Activated naive CD4-positive, alpha-beta T cell (primary cell): ENCODE measurements at places on chromosomes 12 and 14.

- no peak for DNase-seq
Measured at GRCh38 chr12:71315328-71315985, 124.1 kb upstream of the LGR5 start.

GRCh38 chr12:27193854-27194544 is 50.1 kb upstream of the STK38L start:
- DNase-seq, result no peak

- no peak for DNase-seq
Measured at GRCh38 chr12:100858656-100859055, 64.1 kb downstream of the ANO4 start.

DNA sequence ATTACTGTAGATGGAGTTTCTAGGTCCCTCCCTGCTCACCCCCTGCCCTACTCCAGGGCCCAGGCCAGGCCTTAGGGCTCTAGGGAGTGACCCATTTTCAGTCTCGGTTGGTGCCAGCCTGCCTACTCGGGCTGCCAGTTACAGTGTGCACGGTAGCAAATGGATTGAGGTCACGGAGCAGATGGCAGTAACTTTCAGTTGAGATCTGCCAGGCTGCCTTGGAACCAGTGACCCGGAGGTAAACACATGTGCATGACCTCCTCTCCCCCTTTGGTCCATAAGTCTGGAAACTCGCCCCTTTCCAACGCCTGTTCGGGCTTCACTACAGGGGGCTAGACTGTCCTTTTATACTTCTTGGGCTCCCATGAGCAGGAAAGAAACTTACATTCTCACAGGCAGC is 139.7 kb upstream of the TBX3 start:
- DNase-seq, result no peak

GRCh38 chr12:49422114-49422513 is 54.9 kb downstream of the SPATS2 start:
- DNase-seq, result no peak

DNA sequence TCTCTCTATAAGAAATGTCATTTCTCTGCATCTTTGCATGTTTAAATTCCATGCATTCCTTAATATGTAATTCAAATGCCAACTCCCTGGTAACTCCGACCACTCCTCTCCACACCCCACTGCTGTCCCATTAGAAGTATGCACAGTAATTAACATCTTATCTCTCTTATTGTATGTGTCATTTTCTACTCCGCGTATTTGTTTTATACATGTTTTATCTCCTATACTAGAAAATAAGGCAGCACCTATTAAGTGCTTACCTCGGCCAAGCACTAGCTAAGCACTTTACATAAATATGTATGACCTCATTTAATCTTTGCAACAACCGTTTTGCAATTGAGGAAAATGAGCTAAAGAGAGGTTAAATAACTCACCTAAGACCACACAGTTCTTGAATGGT is 469.8 kb downstream of the BCAT1 start:
- no peak for DNase-seq

- DNase-seq, result no peak
Measured at GRCh38 chr12:61739925-61740324, 520.3 kb upstream of the USP15 start.

DNA sequence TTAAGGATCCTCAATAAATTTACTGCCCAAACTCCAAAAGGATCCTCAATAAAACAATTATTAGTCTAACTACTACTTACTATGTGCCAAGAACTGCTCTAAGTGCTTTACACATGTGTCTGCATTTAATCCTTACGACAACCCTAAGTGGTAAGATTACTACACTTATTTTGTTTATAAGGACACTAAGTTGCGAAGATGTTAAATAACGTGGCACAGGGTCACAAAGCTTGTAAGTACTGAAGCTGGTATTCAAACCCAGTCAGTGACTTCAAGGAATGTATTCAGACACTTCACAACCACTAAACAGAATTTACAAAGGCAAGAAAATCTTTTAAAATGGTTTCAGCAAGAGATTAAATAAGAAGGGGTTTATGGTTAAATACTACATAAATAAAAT is 13.0 kb downstream of the FERMT2 start:
- DNase-seq, result no peak

DNA sequence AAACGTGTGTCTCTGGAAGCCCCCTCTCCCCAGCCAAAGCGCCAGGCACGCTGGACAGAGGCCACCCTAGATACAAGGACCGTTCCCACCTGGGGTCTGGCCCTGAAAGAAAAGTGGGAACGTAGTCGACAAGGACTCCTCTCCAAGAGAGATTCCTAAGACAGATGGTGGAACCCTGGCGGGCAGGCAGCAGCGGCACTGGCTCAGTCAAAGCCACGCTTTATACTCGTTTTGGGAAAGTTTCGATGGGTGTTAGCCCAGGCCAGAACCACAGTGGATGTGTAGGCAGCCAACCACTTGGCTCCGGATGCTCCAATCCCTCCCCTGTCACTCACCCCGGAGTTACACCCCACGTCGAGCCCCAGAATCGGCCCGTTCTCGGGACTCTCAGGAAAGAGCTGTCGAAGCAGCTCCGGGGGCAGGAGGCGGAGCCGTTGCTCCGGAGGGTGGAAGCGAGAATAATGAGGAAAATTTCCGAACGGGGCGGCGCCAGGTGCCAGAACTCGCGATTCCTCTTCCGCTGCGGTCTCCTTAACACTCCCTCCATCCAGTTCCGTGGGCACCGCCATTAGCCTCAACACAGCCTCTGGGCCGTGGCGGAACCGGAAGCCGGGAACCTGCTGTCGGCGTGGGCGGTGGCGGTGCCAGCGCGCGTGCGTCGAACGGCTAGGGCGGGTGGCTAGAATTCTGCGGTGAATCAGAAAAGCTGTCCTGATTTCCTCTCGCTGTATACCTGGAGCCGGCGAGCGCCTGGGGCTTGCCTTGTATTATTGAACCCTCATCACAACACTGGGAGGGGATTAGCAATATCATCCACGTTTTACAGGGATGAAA is at the start of gene BCDIN3D:
TSS of gene BCDIN3D (minus strand) at position 588 of the 834 bp plus-strand sequence. CDS start at position 569, 19 bp downstream.
- peak; percentile 88 for DNase-seq

- DNase-seq, result no peak
Measured at GRCh38 chr12:76866726-76867125, 12.1 kb downstream of the CSRP2 start.

GRCh38 chr12:69099201-69099837 is 140.1 kb upstream of the CPSF6 start:
- no peak for DNase-seq

DNA sequence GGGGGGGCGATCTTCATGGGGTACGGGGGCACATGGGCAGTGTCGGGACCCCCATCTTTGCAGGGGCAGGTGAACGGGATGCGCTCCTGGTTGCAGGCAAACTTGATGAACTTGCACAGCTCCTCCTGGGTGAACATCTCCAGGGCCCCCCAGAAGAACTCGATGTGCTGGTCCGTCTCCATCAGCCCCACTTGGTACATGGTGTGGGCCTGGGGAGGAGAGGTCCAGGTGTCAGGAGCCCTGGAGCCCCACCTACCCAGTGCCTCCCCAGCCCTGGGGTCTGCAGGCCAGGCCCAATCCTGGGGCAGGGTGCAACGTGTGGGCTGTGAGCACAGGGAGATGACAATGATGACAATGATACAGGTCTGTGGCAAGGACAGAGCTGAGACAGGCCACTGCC is 37.7 kb downstream of the TRAFD1 start:
- DNase-seq, result no peak

DNA sequence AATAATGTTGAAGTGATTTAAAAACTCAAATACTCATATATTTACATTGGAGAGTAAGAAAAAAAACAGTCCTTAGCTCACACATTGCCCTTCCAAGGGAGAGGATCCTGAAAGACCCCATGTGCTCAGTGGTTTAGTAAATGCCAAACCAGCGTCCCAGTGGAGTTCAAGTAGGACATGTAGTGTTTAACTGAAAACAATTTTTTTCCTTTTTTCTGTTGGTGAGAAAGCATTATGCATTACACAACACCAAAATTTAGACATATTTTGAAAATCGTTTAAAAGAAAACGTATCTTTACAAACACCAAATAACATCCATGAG is 33.6 kb downstream of the UBR7 start:
- no peak for DNase-seq

GRCh38 chr12:3601461-3602150 is 110.6 kb downstream of the PRMT8 start:
- DNase-seq, result no peak
